ENCODE measurements at places on chromosomes 12 and 14.

GRCh38 chr12:68944296-68945076 lies 11.5 kb upstream of the CPM start:
- no peak for DNase-seq

DNA sequence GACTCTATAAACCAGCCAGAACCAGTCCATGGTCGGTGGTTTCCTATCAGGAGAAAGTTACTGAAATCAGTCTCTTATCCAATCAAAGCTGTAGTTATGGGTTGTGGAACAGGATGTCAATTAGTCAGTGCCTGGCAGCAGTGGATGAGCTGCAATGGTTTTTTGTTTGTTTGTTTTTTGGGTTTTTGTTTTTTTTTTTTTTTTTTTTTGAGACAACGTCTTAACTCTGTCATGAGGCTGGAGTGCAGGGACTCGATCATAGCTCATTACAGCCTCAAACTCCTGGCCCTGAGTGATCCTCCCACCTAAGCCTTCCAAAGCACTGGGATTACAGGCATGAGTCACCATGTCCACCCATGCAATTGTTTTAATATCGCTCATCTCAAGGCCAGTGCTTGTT lies 113.3 kb upstream of the CAND1 start:
- no peak for DNase-seq

DNA sequence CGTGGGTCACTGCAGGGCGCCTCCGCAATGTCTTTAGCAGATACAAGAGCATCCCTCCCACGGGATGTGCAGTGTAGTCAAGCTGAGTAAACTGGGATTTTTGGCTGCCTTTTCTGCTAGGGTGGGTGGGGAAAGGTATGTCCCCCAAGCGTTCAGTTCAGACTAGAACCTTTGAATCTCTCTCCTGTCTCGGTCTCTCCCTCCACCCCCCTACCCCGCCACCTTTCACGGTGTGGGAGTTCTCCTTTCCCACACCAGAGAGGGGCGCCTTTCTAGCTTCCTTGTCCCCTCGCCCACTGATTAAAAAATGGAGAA lies 525 bp upstream of the FAR2 start:
- peak; percentile 49 for DNase-seq

- no peak for DNase-seq
These were observed 233.2 kb upstream of the BTG1 start for GRCh38 chr12:92378682-92379479.
